ENCODE measurements at places on chromosomes 12 and 14.

GRCh38 chr12:123998344-123998990 lies 25.5 kb downstream of the ZNF664 start:
- no peak for DNase-seq

DNA sequence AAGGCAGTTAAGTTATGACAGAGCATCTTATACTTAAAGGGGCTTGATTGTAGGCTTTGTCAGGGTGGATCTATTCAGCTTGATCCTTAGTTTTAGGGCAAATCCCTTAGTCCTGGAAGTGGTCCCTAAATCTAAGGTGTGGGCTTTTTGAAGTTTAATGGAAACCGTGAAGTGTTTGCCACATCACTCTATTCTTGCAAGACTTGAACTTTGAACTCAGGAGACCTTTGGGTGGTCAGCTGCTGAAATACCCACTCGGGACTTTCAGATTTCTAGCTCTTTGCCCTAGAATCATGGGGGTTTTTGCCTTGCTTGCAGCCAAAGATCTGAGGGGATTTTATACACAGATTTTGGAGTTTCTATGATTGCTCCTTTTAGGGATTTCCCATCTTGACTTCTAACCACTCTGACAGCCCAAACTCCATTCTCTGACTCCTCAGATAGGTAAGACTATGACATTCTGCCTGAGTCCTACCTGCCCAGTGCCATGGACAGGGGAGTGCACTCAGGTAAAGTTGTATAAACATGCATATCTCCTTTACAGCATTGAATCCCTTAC lies 39.9 kb downstream of the SNAPC1 start:
- DNase-seq = no peak

DNA sequence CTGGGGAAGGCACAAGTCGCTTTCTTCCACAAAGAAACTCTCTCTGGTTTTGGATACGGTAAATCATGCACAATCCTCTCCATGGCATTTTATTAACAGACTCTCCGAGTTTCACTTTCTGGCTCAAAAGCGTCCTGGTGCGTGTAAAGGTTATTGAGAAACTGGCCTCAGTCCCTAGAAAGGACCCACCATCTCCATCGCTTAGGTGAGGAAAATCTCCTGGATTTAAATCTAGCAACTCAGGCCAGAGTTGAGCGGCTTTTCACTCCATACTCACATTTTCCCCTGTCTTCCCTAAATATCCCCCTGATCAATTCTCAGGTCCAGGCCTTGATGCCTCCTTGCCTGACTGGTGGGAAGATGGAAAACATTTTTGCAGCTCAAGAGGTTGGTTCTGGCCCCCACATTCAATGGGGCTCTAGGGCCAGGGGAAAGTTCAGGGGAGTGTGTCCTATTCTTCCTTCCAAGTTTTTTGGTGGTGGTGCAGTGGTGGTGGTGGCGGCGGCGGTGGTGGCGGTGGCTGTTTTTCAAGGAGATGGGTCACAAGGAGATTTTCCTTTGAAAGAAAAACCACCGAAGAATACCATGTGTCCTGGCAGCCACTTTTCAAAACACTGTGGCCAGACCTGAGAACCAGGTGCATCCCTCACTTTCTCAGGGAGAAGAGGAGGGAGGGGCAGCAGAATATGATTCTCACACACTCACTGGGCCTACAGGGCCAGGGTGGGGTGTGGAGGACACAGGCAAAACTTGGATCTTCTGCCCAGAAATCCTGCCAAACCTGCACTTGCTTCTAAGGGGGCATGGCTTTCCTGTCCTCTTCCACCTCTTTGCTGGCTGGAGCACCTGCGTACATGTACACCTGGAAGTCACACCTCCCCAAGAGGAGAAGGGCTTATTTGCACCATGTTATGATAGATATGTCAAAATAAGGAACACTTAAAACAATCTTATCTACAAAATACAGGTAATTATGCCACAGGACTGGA lies 46.7 kb upstream of the PNMA1 start:
- DNase-seq = no peak

- DNase-seq = no peak
Observed at GRCh38 chr12:47079468-47079980, at the start of the genes AMIGO2 and PCED1B. AMIGO2 (minus strand) TSS chr12:47079959; CDS start chr12:47079002, 957 bp downstream. PCED1B (plus strand) TSS chr12:47079621; CDS start chr12:47235064, 155,443 bp downstream.

DNA sequence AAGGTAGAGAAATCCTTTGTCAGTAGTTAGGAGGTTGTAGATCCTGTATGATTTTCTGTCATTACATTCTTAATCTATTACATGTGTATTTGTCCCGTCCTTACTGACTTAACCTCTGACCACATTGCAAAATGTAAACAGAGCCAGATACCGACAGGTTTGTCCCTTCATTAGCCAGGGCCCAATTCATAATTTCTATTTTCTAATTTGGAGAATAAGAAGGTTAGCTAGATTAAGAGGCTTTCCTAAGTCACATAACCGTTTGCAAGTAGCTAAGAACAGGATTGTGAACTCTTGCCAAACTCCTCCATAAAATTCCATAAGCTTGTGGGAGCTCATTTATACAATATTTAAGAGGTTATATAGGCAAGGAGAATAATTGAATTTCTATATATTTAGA lies 352.6 kb downstream of the RAD51B start:
- no peak for DNase-seq

- DNase-seq = no peak
Observed at GRCh38 chr12:87311206-87311605, 718.0 kb downstream of the C12orf50 start.

GRCh38 chr12:4416276-4416675 lies 29.3 kb downstream of the FGF6 start:
- DNase-seq = no peak

DNA sequence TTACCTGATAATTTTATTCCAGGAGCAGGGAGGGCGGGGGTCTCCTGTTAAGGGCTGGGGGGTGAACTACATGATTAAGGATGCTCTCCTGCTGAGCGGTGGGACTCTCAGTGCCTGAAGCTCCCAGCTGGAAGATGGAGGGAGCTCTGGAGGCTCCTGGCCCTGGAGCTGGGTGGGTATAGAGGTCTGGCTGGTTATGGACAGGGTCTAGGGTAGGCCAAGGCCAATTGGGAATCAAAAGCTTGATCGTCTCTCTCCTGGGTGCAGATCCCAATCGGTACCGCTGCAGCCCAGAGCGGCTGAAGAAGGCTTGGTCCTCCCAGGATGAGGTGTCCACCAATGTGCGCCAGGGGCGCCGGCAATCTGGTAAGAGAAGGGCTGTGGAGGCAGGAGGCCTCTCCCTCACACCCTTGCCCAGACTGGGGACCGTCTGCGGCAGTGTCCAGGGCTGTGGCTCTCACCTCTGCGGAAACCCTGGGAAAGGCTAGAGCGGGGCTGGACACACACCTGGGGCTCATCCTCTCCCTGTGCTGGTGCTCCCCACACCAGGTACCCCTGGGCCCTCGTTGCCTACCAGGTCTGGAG lies 28.4 kb downstream of the PLEKHG3 start:
- no peak for DNase-seq

DNA sequence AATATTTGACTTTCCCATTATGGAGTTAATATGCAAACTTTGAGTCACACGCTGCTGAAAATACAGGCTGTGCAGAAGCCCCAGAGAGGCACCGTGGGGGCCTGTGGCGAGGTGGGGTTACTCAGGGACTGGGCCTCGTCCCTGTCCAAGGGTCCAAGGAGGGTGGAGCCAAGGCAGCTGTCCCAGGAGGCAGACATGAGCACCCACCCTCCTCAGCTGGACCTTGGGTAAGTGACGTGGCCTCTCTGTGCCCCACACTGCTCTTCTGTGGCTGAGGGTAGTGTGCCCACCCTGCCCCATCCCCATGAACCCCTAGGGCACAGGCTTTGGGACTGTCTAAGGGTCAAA lies 39.4 kb downstream of the FAM222A start:
- no peak for DNase-seq

GRCh38 chr12:91811481-91812287 lies 334.0 kb downstream of the BTG1 start:
- no peak for DNase-seq

DNA sequence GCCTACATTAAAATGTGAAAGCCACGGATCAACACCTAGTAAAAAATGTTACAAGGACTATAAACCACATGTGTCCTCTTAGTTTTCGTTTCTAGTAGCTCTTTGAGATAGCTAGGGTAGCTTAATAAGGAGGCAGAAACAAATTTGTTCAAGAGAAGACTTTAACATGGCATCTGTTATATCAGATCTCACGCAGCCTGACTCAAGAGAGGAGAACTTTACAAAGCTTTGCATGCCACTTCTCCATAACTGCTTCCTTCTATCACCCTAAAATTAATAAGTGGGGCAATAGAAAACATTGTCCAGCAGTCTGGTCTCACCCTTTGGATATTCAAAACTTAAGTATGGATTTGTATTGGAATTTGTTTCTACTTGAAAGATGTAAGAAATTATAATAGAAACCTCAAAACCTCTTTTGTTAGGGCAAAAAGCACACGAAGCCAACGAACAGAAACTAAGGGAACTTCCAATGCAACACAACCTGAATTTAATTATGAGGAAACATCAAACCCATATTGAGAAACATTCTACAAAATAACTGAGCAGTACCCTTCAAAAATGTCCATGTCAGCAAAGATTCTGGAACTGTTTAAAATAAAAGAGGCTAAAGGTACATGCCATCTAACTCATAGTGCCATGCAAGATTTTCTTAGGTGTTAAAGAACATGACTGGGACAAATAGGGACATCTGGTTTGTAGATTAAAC lies 194.8 kb downstream of the LRIG3 start:
- no peak for DNase-seq

GRCh38 chr12:179131-179884 lies 34.6 kb downstream of the SLC6A12 start:
- no peak for DNase-seq

GRCh38 chr14:49218436-49219092 lies 367.6 kb downstream of the RPS29 start:
- DNase-seq = no peak

DNA sequence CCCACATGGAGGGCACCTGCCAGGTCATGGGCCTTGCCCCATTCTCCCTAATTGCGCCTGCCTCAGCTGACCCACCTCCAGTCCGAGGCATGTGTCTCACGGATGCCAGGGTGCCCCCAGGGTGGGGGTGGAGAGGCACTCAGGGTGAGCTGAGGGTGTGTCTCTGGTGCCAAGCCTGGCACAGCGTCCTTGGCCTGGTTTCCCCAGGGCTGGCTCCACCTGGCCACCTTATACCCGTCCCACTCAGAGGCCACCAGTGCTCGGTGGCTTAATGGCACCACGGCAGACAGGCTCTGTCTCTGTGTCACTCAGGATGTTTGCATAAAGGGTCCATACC lies 33.6 kb upstream of the TDRD9 start:
- DNase-seq = no peak

GRCh38 chr12:41930866-41931437 lies 213.7 kb downstream of the GXYLT1 start:
- no peak for DNase-seq

- DNase-seq = no peak
Observed at GRCh38 chr12:106096376-106096775, 42.4 kb downstream of the NUAK1 start.

DNA sequence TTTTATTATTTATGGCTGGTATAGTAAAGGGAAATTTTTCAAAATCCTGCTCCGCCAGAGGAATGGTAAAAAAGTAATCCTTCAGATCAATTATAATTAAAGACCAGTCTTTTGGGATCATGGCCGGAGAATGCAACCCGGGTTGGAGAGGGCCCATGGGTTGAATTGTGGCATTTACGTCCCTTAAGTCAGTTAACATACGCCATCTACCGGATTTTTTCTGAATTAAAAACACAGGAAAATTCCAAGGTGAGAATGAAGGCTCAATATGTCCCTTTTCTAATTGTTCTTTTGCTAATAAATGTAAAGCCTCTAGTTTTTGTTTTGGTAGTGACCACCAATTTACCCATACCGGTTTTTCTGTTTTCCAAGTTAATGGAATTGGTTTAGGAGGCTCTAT lies 602.8 kb downstream of the ALG10 start:
- no peak for DNase-seq

DNA sequence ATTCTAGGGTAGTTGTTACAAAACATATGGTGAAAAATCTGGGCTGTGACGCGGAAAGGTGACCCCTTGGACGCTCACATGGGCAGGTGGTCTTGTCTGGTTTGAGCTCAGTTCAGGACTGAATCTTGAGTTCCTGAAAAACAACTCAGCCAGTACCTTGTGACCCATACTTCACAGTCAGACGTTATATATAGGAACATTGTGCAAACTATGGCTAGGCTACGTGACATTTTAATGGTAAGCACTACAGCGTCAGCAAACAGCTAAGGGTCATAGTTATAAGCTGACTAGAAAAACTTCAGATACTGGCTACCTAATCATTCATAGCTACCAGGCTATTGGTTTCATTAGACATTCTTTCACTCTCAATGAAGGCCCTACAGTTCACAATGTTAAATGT lies 14.8 kb upstream of the EDDM3A start:
- no peak for DNase-seq

DNA sequence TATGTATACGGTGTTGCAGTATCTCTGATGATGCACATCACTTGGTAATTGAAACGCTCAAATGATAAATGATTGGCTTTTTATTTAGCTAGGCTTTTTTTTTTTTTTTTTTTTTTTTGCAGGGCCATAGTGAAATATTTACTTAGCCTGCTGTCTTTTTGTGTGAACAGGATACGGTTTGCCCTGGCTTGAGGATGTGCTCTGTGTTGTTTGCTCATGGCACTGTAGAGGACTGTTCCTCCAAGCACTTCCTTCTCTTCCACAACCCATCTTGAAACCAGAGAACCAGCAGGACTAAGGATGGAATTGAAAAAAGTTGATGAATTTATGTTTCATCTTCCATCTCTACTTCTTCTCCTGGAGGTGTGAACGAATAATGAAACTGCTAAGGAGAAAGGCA lies 15.5 kb upstream of the SSPN start:
- DNase-seq = no peak

DNA sequence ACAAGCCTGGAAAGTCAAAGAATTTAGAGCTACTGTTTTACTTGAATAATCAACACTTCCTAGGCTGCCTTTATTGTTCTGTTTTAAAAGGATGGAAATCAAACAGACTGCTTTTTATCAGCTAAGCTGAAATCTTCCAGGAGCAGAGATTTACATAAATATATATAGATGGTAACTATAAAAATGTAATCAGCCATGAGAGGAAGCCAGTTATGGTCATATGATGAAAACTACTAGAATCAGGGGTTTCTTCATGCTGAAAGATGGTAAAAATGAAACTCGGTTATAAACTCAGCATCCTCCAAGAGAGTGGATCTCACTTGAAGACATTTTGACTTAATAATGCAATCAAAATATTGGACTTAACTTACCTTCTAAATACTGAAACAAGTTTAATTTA lies 413.0 kb downstream of the GXYLT1 start:
- no peak for DNase-seq

- DNase-seq = peak; percentile 43
Observed at GRCh38 chr12:18998343-18999261, 130.9 kb upstream of the PLEKHA5 start.

- no peak for DNase-seq
Observed at GRCh38 chr12:46461907-46462640, 89.5 kb upstream of the SLC38A2 start.

GRCh38 chr14:67609642-67610310 lies 9.7 kb upstream of the PIGH start:
- no peak for DNase-seq

All from HFF-Myc (cell line).